Prostate gland (tissue), 2 donors: ENCODE measurements at places on chromosomes 3 and 15.

- DNase-seq: no peak
Observed at GRCh38 chr15:35833581-35833980, 287.6 kb upstream of the DPH6 start.

DNA sequence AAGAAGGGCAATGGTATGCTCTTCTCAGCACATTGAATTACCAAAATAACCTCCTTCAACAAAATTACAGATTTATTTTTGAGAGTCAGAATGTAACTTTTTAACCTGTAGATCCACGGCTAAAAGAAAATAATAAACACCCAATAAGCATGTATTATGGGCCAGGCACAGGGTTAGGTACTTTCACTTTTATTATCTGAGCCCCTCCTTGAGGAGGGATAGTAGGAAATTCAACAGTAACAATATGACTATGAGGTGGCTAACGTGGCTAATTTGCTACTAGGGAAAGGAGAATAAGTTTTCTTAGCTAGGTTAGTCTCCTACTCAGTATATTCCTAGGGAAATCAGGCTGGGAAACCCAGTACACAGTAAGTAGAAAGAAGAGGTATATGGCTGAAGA is 306.9 kb downstream of the GAP43 start:
- DNase-seq: no peak

DNA sequence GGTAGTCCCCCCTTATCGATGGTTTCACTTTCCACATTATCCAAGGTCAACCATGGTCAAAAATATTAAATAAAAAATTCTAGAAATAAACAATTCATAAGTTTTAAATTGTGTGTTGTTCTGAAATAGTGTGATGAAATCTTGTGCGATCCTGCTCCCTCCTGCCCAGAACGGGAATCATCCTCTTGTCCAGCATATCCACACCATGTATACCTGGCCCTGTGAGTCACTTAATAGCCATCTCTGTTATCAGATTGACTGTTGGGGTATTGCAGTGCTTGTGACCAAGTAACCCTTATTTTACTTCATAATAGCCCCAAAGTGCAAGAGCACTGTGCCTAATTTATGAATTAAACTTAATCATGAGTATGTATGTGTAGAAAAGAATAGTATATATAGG is 19.1 kb downstream of the FAM81A start:
- DNase-seq: no peak

GRCh38 chr3:139534992-139535879 is 4.3 kb downstream of the RBP1 start:
- no peak for DNase-seq

- no peak for DNase-seq
Observed at GRCh38 chr3:59502806-59503205, 453.0 kb upstream of the CFAP20DC start.

DNA sequence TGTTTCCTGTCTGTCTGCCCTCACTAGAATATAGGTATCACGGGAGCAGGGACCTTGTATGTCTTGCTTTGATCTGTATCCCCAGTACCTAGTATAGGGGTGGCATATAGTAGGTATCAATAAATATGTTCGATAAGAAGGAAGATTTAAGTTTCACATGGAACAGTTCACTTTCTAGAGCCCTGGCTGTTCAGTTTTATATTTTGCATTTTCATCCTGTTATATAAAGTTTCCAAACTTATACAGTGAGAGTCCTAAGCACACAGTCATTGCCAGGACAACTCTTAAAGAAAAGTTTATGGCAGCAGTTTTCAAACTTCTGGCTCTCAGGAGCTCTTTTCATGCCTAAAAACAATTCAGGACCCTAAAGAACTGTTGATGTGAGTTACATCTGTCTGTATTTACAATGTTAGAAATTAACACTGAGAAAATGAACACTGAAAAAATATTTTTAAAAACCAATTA is 13.4 kb downstream of the ITPR1 start:
- DNase-seq: no peak

DNA sequence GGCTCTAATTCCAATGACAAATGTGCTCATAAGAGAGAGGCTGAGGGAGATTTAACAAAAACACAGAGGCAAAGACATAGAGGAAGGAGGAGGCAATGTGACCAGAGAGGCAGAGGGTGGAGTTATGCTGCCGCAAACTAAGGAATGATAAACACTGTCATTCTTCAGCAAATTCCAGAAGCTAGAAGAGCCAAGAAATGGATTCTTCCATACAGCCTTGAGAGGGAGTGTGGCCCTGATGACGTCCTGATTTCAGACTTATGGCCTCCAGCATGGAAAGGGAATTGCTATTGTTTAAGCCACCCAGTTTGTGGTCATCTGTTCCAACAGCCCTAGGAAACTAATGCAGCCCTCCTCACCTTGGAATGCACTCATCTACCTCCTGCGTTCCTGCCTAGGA is 30.5 kb downstream of the CD47 start:
- no peak for DNase-seq

DNA sequence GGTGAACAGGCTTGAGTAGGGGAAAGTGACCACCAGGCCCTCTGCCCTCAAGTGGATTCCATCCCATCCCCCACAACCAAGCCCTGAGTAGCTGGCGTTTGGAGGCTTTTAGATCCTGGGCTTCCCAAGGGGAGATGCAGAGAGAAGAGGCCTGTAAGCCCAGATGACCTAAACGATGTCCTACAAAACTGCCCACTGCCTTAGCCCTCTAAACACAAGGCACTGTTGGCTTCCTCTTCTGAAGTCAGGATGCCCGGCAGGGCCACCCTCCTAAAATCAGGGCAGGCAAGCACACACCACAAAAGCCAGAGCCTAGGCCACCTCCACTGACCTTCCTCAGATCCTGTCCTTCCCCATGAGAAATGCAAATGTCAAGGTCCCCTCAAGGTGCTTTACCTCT is 68.6 kb downstream of the ADCY5 start:
- DNase-seq: no peak

GRCh38 chr3:36475558-36475957 is 95.3 kb downstream of the STAC start:
- no peak for DNase-seq

GRCh38 chr3:97885931-97886824 is 64.4 kb downstream of the CRYBG3 start:
- no peak for DNase-seq

GRCh38 chr3:38805765-38806386 is 10.1 kb downstream of the SCN10A start:
- DNase-seq: peak; percentile 10

GRCh38 chr3:96259-96658 is 100.3 kb upstream of the CHL1 start:
- no peak for DNase-seq

- no peak for DNase-seq
Observed at GRCh38 chr3:38614651-38615352, 34.7 kb downstream of the SCN5A start.

- no peak for DNase-seq
Observed at GRCh38 chr3:179956416-179956830, 80.3 kb downstream of the PEX5L start.

- DNase-seq: peak; percentile 71
Observed at GRCh38 chr15:67107014-67107812, 41.8 kb downstream of the SMAD3 start.
